ENCODE measurements at places on chromosomes 5 and 9.

- DNase-seq: no peak
Observed at GRCh38 chr5:52481201-52481600, 306.5 kb upstream of the ITGA1 start.

DNA sequence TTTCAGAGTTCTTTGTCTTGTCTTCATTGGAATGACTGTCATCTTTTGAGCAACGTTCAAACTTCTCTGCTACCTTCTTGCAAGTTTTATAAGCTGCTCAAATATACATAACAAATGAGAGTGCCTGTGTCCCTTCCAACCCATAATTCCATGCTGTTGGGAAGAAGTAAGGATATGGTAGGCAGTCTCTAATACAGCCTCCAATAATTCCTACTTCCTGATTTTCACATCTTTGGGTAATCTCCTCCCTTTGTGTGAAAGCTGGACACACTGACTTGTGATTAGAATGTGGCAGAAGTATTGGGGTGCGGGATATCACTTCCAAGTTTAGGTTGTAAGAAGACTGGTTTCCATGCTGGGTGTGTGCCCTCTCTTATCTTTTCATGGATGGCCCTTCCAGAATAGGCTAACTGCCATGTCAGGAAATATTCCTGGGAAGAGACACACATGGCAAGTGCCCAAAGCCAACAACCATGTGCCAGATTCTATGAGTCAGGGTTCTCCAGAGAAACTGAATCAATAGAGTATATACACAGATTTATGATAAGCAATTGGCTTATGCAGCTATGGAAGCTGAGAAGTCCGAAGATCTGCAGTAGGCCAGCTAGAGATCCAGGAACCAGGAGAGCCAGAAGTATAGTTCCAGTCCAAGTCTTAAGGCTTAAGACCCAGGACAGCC, 531.3 kb downstream of the NTRK2 start:
- no peak for DNase-seq

GRCh38 chr9:86353655-86354010, 577 bp downstream of the TUT7 start:
- DNase-seq: no peak

GRCh38 chr5:64165500-64166200, at the start of gene RNF180:
TSS of gene RNF180 (plus strand) at chr5:64165843. CDS start at chr5:64200808, 34,965 bp downstream.
- no peak for DNase-seq

GRCh38 chr5:14428302-14429081, 153.1 kb upstream of the OTULINL start:
- DNase-seq: no peak

GRCh38 chr9:5510989-5511388, 658 bp downstream of the PDCD1LG2 start:
- DNase-seq: no peak

DNA sequence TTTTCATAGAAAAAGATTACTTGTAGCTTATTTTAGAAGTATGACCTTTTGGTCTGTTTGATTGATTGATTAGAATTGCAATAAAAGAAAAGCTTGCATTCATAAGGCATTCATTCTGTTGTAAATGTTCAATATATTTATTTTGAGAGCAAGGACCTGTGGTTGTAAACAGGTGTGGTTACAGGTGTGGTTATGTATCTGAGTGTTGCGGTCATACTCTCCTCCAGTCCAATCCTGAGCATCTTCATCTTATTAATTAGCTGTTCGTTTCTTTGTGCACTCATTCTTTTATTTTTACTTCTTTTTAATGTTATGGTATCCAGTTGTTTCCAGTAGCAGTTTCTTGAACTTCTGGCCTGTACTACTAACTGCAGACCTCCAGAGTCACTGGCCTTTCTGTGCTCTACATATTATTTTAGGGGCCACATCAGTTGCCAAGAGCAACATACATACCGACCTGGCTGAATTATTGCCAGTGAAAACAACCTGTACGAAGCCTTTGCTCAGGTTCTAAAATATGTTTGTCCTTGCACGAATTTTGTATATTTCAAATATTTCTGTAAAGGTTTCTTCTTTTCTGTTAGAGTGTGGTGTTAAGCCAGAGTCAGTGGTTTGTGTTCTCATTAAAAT, 128.7 kb downstream of the CDC42SE2 start:
- no peak for DNase-seq

DNA sequence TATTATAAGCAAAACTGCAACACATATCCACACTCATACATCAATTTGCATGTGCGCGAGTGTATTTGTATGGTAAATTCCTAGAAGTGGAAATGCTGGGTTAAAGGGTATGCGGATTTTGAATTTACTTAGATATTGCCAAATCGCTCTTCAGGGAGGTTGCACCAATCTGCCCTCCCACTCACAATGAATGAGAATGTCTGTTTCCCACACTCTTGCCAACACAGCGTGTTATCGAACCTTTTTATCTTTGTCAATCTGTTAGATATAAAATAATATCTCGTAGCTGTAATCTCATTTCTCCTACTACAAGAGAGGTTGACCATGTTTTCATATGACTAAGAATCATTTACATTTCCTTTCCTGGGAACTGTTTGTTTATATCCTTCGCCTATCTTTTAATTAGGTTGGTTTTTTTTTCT, 35.7 kb downstream of the LHX2 start:
- DNase-seq: no peak

DNA sequence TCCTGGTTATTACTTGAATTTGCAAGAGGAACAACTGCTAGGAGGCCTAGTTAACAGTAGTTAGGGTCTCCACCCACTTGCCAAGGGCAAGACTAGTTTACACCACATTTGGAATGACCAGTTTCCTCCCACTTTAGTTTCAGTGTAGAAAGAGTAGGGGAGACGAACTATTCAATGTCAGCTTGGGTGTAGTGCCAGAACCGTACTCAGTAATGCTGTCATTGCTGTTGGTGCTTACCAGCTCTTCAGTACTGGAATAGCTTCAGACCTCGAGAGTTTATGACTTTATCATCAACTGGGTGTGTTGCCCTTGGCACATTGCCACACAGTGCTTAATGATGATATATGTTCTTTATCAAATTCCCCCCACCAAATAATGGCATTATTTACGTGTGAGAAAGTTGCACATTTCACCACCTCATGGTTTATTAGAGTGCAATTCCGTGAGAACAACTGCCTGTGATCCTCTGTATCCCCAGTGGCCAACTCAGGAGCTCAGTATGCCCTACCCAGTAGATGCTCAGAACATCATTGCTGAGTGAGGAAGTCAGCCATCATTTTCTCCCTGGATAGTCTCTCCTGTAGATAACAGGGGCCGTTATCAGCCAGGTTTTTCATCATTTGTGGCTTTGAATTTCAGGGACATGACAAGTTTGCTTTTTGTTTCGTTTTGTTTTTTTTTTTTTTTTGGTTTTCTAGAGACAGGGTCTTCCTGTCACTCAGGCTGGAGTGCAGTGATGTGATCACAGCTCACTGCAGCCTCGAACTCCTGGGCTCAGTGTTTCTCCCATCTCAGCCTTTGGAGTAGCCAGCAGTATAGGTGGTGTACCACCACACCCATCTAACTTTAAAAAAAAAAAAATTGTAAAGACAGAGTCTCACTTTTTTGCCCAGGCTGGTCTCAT, 67.3 kb downstream of the DOCK8 start:
- no peak for DNase-seq

GRCh38 chr9:109908459-109909390, 128.7 kb downstream of the PALM2AKAP2 start:
- DNase-seq: no peak

DNA sequence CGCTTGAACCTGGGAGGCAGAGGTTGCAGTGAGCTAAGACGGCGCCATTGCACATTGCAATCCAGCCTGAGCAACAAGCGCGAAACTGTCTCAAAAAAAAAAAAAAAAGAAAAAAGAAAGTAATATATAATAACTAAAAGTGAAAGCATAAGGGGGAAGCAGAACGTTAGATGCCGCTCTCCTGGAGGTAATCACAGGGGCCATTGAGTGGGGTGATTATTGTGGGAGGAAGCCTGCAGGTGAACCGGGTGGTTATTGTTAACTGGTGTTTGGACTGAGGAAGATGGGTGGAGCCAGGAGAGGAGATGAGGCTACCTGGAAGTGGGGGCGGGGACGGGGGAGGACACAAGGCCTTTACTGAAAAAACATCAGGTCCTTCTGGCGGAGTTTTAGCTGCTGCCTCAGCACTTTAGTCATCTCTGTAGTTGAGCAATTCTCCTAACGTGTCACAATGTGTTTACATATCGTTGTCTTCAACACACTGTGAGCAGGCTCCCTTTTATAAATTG, 5.3 kb upstream of the TJP2 start:
- peak; percentile 64 for DNase-seq

- DNase-seq: peak; percentile 21
Observed at GRCh38 chr9:114364134-114365041, 23.4 kb downstream of the AKNA start.

DNA sequence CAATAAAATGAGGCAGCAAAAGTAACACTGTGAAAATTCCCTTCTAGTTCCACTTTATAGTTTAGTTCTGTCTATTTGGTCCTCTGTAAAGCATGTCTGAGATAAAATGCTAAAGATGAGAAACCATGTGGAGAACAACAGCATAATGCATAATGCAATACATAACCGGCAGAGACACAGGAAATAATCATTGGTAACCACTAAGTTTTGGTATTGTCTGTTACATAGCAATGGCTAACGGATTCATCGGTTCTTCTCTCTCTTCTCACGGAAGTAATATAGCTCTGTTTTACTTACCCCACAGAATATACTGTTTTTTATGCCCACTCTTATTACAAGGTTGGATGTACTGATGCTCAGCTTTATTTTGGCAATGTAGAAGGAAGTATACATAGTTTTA, 158.9 kb downstream of the FAM174A start:
- DNase-seq: no peak

GRCh38 chr9:134789168-134789567, 91.4 kb upstream of the FCN2 start:
- no peak for DNase-seq

GRCh38 chr5:176352116-176352878, 9.3 kb downstream of the KIAA1191 start:
- DNase-seq: no peak

- no peak for DNase-seq
Observed at GRCh38 chr5:149348518-149348917, 3.2 kb downstream of the GRPEL2 start.

GRCh38 chr5:157049605-157050004, 9.3 kb downstream of the HAVCR1 start:
- no peak for DNase-seq

DNA sequence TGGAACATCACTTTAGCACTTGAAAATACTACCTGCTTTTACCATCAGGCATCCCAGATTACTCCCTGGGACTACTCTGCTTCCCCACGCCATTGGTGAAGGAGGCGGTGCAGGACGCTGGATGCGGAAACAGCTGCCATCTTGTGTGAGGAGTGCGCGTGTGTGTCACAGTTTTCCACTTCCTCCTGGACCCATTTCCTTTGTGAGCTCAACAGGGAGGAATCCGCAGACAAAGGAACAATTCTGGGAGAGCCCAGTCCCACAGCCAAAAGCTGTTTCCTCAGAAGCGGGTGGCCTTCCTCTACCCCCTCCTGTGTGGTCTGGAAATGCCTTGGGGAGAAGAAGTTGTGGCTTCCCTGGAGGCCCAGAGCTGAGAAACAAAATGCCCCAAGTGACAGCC, 16.8 kb downstream of the AFAP1L1 start:
- no peak for DNase-seq

GRCh38 chr5:116953251-116953930, 378.8 kb upstream of the SEMA6A start:
- no peak for DNase-seq

- DNase-seq: no peak
Observed at GRCh38 chr9:93231716-93232115, 47.8 kb downstream of the WNK2 start.

GRCh38 chr5:163916861-163917260, 411.4 kb downstream of the MAT2B start:
- DNase-seq: no peak

- no peak for DNase-seq
Observed at GRCh38 chr9:110116543-110116885, 91.4 kb downstream of the C9orf152 start.

GRCh38 chr5:152488869-152489268, 83.8 kb upstream of the NMUR2 start:
- DNase-seq: no peak

- DNase-seq: no peak
Observed at GRCh38 chr9:20355022-20355421, 267.3 kb downstream of the MLLT3 start.

- no peak for DNase-seq
Observed at GRCh38 chr9:129258124-129258822, 80.2 kb upstream of the IER5L start.

DNA sequence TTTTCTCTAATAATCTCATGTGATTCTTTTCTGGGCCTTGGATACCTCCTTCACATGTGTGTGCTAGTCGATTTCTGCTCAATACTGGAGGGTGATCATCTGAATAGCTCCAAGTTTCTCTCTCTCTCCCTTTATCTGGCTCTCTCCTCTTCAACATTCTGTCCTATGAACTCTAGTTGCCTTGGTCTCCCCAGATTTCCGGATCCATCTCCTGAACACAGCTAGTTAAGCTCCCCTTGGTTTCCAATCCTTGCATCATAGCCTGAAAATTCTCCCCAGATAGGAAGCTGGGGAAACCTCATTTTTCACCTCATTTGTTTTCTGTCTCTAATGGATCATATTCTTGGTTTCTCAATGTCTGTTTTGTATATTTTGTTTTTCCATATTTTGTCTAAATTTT, 832.3 kb downstream of the MTRR start:
- no peak for DNase-seq

- no peak for DNase-seq
Observed at GRCh38 chr5:15573590-15573989, 73.6 kb downstream of the FBXL7 start.

DNA sequence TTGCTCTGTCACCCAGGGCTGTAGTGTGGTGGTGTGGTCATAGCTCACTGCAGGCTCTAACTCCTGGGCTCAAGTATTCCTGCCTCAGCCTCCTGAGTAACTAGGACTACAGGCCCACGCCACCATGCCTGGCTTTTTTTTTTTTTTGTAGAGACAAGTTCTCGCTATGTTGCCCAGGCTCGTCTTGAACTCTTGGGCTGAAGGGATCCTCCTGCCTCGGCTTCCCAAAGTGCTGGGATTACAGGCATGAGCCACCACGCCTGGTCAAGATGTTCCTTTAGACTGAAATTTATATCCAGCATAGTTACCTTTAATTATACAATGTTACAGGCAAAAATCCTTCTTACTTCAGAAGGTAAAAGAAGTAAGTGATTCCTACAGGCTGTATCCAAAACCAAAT, 1.6 kb upstream of the DNAJC21 start:
- DNase-seq: no peak

DNA sequence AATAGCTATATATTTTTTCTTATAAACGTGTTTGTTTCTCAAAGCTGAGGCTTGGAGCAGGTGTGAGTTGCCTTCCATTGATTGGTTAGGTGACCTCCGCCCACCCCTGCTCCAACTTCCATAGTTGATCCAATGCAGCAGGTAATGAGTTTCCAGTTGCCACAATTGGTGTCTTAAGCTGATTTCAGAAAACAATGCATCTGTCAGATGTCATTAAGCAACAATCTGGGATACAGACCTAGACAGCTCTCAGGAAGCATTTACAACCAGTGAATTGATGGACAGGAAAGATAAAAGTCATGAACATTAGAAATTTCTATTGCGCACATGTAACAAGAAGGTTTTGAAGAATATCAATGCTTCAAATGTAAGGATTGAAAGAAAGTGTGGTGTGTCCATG, 510.5 kb downstream of the SEMA5A start:
- no peak for DNase-seq

All from bone marrow (tissue), 2 donors.